ENCODE measurements at places on chromosomes 11 and 22.

- DNase-seq: no peak
Measured at GRCh38 chr11:117417856-117418255, 90.2 kb downstream of the CEP164 start.

- no peak for DNase-seq
Measured at GRCh38 chr11:120613264-120614226, 102.0 kb downstream of the GRIK4 start.

DNA sequence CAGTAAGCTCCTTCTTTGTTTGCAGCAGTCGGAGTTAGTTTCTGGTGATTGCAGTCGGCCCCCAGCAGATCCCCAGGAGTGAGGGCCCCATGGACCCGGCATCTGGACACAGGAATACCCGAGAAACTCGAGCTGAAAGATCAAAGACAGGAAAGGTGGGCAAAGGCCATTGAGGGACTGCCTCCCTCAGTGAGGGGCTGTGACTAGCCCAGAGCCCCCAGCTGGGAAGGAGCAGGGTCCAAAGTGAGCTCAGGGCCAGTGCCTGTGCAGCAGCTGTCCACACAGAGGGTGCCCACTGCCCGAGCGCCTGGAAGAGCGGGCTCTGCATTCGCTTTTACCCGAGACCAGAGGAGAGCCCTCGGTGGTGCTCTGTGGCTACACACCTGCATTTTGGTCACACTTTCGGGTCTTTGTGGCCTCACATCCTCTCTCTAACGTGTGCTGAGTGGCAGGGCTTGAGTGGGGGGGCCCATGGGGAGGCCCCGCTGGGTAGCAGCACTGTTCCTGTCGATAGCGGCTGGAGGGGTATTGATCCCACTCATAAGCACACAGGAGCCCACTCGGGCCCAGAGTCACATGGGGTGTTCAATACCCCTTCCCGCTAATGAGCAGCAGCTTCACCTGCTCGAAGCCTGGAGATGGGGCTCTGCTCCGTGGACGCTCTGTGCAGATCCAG, 532.9 kb downstream of the TBC1D22A start:
- no peak for DNase-seq

DNA sequence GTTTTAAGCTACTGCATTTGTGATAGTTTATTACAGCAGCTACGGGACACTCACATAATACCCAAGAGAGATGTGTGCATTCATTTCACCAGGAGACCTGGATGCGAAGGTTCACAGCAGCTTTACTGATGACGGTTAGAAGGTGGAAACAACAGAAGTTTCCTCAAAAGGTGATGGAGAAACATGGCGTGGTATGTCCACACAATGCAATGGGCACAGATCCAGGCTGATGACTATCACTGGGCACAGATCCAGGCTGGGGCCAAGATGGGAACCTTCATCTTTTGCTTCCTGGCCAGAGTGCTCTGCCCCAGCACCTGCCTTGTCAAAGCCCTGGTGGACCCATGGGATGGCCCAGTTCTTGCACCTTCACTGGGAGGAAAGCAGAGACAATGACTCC, 30.6 kb upstream of the RFPL3 start:
- DNase-seq: no peak

DNA sequence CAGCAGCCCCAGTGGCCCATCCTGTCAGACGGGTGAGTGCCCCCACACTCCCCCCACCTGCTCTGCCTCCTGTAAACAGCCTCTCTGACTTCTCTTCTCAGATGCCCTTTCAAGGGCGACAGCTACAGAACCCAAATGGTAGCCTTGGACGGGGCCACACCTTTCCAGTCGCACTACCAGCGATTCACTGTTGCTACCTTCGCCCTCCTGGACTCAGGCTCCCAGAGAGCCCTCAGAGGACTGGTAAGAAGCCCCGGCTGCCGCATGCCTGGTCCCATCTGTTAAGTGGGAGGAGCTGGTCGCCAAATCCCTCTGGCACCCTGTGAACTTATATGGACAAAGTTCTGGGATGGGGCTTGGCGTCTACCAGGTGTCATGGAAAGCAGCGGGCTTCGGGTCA, 6.2 kb downstream of the ZP1 start:
- no peak for DNase-seq

GRCh38 chr11:45371251-45372115, 85.3 kb upstream of the SYT13 start:
- DNase-seq: peak; percentile 58

DNA sequence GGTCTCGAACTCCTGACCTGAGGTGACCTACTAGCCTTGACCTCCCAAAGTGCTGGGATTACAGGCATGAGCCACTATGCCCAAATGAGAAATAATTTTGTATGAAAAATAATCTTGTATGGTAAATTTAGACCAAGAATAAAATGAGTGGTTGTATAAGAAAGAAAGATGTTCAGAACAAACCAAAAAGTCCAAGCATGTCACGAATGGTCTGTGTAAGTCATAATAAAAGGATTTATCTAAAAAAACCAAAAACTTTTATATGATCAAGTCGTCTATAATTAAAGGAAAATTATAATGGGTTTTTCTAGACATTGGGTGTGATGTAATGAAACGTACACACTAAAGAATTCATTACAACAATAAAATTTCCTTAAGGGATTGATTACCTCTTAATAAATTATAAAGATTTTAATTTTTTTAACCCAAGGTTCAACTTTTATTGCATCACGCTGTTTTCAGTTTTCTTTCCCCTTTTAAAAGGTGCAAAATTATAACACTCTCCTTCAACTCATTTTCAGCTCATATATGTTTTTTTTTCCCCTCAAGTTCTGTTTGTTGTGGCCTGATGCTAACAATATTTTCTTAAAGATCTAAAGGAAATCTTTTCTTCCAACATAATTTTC, 8.9 kb upstream of the AQP11 start:
- DNase-seq: no peak

DNA sequence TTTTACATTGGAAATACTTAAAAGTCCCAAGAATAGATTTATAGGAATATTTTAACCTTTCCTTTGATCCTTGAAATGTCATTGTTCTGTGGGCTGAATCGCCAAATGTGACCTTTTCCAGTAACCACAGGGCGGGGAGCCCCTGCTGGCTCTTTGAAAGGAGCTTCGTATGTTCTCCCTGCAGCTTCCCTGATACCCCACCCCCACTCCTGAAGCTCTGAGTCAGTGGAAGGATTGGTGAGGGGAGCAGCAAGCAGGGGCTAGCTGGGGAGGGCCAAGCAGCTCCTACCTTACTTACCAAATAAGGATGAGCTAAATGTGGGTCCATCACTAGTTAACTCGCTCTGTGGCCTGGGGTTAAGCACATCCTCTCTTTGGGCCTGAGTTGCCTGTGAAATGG, 87.7 kb downstream of the CHST1 start:
- no peak for DNase-seq

- DNase-seq: no peak
Measured at GRCh38 chr22:24996420-24996952, 44.0 kb downstream of the KIAA1671 start.

- DNase-seq: no peak
Measured at GRCh38 chr11:94558468-94558867, 8.7 kb upstream of the PIWIL4 start.

DNA sequence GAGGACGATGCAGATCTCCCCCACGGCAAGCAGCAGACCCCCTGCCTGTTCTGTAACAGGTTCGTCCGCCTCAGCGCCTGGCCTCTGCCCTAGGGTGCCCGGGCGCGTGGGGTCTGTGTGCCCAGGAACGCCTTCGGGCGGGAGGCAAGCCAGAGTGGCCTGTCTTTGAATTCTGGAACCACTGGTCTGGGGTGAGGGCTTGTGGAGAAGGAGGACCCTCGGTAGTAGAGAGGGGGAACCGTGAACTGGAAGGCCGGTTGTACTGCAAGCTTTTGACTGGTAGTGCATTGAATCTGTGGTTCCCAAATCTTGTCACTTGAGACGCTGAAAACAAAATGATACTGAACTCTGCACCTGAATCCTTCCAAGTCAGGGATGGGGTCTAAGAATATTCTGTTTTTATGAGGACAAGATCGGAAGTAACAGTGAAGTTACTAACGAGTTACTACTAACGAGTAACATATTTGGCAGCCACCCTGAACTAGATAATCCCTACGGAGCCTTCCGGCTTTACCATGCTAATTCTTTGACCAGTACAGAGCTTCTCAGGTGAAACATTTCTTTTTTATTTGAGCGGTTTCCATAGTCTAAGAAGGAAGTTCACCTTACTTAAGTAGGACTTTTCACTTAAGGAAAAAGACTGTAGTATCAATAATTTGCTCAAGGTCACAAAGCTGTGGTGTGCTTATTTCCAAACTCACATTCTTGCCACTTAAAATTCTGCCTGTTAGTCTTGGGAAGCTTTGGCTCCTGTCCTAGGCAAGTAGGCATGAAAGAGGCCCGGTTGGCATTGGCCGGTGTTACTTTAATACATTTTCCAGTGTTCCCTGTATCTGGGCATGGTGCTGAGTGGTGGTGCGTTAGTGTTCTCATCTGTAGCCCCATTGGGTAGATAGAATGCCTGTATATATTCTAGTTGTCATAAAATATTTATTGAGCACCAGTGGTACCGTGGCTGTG, 860 bp downstream of the PRMT3 start:
- no peak for DNase-seq

DNA sequence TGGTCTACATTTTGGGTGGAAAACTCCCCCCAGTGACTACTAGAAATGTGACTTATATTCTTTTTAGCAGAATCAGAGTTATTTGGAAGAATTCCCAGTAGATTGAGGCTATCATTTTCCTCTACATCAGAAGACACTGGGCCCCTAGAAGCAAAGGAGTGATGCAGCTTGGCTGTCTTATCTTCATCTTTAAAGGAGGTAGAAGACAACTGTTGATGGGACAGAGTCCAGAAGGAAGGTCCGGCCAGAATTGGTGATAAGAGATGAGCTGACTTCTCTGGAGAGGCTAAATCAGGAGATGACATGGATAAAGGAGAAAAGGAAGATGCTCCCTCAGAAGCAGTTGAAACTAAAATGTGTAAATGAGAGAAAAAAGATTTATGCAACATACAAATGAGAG, 149.6 kb downstream of the ENTHD1 start:
- no peak for DNase-seq

DNA sequence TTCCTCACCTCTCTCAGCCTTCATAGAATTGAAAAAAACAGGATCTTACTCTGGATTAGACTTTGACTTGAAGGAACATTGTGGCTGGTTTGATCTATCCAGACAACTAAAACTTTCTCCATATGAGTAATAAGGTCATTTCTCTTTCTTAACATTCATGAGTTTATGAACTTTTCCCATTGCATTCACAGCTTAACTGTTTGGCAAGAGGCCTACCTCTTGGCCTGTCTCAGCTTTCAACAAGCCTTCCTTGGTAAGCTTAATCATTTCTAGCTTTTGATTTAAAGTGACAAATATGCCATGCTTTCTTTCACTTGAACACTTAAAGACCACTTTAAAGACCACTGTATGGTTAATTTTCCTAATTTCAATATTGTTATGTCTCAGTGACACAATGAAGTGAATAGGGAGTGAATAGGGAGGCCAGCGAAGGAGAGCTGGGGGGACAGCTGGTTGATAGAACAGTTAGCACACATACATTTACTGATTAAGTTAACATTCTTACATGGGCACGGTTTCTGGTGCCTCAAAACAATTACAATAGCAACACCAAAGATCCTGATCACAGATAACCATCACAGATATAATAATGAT, 17.0 kb downstream of the IMMP1L start:
- DNase-seq: no peak

- no peak for DNase-seq
Measured at GRCh38 chr11:8276528-8276927, 12.8 kb upstream of the LMO1 start.

- DNase-seq: no peak
Measured at GRCh38 chr11:8111636-8112035, 30.6 kb downstream of the TUB start.

DNA sequence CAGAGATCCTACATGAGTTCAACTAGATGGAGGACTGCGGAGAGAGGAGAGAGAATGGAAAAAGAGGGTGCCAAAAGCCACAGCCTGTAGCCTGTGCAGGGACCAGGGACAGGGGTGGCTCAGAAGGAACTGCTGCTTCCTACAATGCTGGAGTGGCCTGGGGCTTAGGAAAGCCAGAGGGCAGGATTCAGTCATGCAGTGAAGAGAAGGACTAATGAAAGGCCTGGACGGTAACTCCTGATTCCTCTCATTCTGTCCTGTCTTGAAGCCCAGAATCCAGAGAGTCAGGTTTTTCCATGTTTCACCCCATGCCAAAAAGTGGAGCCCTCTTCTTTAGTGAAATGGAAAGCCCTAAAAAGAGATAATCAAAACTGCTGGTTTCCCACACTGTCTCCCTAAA, 48.4 kb upstream of the INCENP start:
- no peak for DNase-seq

GRCh38 chr11:20008871-20009644, 151.2 kb downstream of the DBX1 start:
- no peak for DNase-seq

DNA sequence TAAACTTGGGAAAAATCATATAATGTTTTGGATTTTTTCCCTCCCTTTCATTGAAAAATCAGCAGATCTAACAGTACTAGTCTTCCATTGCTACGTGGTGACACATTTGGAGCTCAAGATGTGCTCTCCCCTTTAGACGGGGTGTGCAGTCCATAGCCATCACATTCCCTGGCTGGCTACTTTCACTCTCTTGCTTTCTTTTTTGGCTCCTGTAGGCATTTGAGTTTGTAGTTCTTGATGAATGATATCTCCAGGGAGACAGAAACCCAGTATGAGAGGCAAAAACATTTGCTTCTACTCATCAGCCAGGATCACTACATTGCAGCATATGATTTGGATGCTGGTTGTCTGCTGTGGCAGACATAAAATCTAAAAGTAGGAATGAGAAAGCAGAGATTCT, 12.1 kb downstream of the CCDC81 start:
- DNase-seq: no peak

GRCh38 chr11:33001751-33002542, 13.7 kb upstream of the DEPDC7 start:
- no peak for DNase-seq

GRCh38 chr22:41947424-41948080, 600 bp upstream of the CENPM start:
- no peak for DNase-seq

DNA sequence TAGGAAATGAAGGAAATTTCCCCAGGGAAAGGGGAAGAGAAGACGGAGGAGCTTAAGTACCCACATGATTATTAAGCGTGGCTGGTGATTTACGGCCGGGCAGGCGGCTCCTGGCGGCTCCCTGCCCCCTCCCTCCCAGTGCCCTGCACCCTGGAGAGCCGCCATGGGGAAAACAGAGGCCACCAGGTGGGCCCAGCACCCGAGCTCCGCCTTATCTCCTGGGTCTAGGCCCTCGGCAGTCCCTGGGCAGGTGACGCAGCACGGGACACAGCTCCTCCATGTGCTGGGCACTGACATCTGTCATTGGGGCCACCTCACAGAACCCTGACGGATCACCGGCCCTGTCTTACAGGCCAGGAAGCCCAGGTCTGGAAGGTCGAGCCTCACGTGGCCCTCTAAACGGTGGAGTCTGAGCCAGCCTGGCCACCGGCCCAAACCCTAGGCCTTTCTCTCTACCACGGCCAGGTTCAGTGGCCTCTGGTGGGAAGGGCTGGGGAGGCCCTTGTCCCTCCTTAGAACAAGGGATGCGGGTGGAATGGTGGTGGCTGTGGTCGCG, 60.2 kb upstream of the PPARA start:
- DNase-seq: no peak

All from activated CD4-positive, alpha-beta T cell treated with anti-CD3 and anti-CD28 coated beads for 24 hours (primary cell).